Anterior cingulate cortex (tissue), 58 donors: ENCODE measurements at places on chromosomes 12 and 14.

GRCh38 chr12:50040657-50041056 is 15.4 kb upstream of the RACGAP1 start:
- no peak for DNase-seq

GRCh38 chr12:132444957-132445883 is 44.7 kb upstream of the FBRSL1 start:
- DNase-seq, result no peak

- no peak for DNase-seq
These were observed 52.8 kb downstream of the C14orf132 start for GRCh38 chr14:96091941-96092411.

DNA sequence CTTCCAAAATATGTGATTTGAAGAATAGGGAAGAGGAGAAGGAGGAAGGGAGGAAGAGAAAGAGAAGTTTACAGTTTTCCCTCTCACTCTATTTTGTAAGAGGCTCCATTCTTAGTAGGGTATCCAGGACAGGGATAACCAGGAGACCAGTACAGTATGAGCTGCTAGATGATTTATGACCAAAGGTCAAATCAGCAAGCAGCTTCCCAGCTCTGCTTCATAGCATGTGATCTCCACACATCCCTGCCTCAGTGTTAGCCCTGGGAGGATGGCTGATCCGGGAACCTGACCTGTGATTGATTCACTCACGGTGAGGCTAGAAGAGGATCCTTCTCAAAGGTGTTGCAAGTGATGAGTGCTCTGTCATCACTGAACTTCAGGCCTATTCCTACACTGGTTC is 16.6 kb downstream of the RDH12 start:
- no peak for DNase-seq

- DNase-seq, result no peak
These were observed 18.5 kb upstream of the LUM start for GRCh38 chr12:91129662-91130362.

GRCh38 chr12:3200814-3201233 is 123.6 kb downstream of the TSPAN9 start:
- no peak for DNase-seq

- no peak for DNase-seq
These were observed 33.8 kb downstream of the ACACB start for GRCh38 chr12:109150124-109150640.

- no peak for DNase-seq
These were observed 139.1 kb upstream of the PELI2 start for GRCh38 chr14:55979096-55979495.

- no peak for DNase-seq
These were observed 61.0 kb downstream of the SRGAP1 start for GRCh38 chr12:63905544-63905943.

- no peak for DNase-seq
These were observed at the start of gene TUNAR for GRCh38 chr14:95876761-95877538. TSS of gene TUNAR (plus strand) at chr14:95876832.

DNA sequence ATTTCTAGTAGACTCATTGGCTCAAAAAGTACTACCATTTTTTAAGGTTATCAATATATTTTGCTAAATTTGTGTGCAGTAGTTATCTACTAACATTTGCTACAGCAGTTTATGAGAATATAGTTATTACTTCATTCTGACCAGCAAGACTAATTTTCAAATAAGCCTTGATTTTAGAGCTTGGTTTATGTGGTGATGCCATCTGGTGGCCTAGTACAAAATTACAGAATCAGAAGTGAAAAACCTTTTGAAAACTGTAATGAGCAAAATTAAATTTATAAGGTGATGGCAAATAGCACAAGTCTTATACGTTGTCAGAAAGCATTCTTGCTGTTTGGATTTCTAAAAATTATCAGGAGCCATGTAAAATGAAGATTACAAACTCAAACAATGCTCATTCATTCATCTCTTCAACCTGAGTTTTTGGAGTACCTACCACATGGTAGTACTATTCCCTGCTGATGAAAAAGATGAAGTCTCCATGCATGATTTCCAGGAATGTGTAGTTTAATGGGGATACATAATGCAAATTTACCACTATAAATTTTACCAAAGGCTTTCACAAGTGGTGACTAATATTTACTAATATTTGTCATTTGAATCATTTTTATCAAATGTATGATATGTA is 51.0 kb downstream of the MAGOHB start:
- no peak for DNase-seq

DNA sequence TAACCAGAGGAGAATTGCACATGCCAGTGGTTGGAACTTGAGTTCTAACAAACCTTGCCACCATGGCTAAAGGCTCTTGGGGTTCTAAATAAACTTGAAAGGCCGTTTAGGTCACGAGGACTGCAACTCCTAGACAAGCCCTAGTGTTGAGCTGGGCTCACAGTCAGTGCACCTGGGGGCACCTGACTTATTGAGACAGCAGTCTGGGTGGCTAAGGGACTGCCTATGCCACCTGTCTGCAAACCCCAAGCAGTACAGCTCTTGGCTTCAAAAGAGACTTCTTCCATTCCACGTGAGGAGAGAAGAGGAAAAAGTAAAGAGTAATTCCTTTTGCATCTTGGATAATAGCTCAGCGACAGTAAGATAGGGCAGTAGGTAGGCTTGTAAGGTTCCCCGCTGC is 765.6 kb upstream of the FOXG1 start:
- DNase-seq, result no peak

- no peak for DNase-seq
These were observed 16.0 kb upstream of the CDK17 start for GRCh38 chr12:96416033-96416799.

GRCh38 chr14:45136399-45136798 is 669 bp downstream of the FANCM start:
- no peak for DNase-seq
